Karpas-422 (cell line): ENCODE measurements at places on chromosomes 13 and 19. TPM values are rescaled to one million over a fixed set of nuclear protein-coding genes. Genes with fewer than 3 reads are reported as not detected.
A peak's percentile ranks its signal among the peaks of the same experiment; 100 is the strongest.

GRCh38 chr19:45607071-45608029, 5.3 kb upstream of the GPR4 start:
- DNase-seq, result no peak
- no peak overlapping the region for H3K27ac ChIP-seq
- no peak overlapping the region for H3K4me3 ChIP-seq
- H3K27me3 ChIP-seq, result no peaks in the 10 kb centered on the region
- peaks cover 9% of the 10 kb centered on the region for H3K4me1 ChIP-seq

DNA sequence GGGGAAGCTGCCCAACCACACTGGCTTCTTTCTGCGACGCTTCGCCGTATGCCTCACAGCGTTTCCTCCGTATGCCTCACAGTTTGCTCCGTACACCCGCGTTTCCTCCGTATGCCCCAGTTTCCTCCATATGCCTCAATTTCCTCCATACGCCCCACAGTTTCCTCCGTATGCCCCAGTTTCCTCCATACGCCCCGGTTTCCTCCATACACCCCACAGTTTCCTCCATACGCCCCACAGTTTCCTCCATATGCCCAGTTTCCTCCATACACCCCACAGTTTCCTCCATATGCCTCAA, 22.6 kb downstream of the GAS6 start:
- no peak for DNase-seq
- no peaks in the 10 kb centered on the region for H3K4me1 ChIP-seq
- H3K4me3 ChIP-seq, result no peak overlapping the region
- H3K36me3 ChIP-seq, result no peaks in the 10 kb centered on the region

- no peaks in the 10 kb centered on the region for H3K4me1 ChIP-seq
- no peaks in the 10 kb centered on the region for H3K27me3 ChIP-seq
- H3K27ac ChIP-seq, result no peak overlapping the region
These were observed 12.5 kb downstream of the NOP53 start for GRCh38 chr19:47757617-47758442.

DNA sequence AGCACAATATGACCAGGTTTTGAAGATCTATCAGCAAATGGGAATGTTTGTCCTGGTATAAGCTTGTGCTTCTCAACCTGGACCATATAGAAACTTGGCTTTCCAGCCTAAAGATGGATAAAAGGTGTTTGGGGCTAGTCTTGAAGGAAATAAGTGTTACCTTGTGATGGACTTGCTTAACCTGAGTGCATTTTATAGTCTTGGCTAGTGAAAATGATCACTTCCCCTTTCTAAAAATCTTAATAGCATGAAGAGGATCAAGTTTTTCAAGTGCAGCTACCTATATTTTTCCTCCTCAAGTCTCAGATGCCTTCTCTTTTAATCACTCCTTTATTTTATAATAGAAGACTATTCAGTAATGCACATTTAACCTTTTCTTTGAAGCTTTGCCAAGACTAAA, 919.8 kb upstream of the SLITRK1 start:
- no peaks in the 10 kb centered on the region for H3K27me3 ChIP-seq
- no peak overlapping the region for H3K27ac ChIP-seq
- no peak for DNase-seq
- H3K4me1 ChIP-seq, result no peaks in the 10 kb centered on the region
- H3K36me3 ChIP-seq, result no peaks in the 10 kb centered on the region

- H3K4me1 ChIP-seq, result no peaks in the 10 kb centered on the region
- no peaks in the 10 kb centered on the region for H3K36me3 ChIP-seq
- H3K27me3 ChIP-seq, result no peaks in the 10 kb centered on the region
- H3K27ac ChIP-seq, result no peak overlapping the region
- H3K4me3 ChIP-seq, result no peak overlapping the region
- DNase-seq, result no peak
These were observed 170.7 kb downstream of the DCT start for GRCh38 chr13:94308832-94309231.

DNA sequence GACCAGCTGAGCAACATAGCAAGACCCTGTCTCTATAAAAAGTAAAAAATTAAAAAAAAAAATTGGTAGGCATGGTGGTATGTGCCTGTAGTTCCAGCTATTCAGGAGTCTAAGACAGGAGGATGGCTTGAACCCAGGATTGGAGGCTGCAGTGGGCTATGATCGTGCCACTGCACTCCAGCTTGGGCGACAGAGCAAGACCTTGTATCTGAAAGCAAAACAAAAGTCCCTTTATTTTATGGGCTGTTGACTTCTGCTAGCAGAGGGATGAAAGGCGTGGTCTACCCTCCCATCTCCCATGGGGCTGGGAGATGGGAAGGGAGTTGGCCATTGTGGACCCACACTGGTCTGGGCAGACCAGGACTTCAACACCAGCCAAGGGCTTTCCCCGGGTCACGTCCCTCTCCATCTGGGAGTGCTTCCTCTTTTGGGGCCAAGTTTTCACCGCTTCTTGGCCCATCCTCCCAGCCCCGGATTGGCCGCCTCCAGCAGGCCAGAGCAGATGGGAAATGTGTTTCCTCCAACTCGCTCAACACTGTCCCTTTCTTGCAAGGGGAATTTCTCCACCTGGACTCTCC, 2.2 kb upstream of the TNFSF9 start:
- H3K36me3 ChIP-seq, result no peaks in the 10 kb centered on the region
- DNase-seq, result peak; percentile 75
- peak overlapping the region; percentile 80 for H3K27ac ChIP-seq
- no peaks in the 10 kb centered on the region for H3K27me3 ChIP-seq
- peaks cover 59% of the 10 kb centered on the region for H3K4me1 ChIP-seq

GRCh38 chr13:25806264-25806974, 245.4 kb downstream of the SHISA2 start:
- H3K27ac ChIP-seq, result no peak overlapping the region
- H3K4me3 ChIP-seq, result no peak overlapping the region
- H3K27me3 ChIP-seq, result no peaks in the 10 kb centered on the region
- no peaks in the 10 kb centered on the region for H3K4me1 ChIP-seq
- no peak for DNase-seq

DNA sequence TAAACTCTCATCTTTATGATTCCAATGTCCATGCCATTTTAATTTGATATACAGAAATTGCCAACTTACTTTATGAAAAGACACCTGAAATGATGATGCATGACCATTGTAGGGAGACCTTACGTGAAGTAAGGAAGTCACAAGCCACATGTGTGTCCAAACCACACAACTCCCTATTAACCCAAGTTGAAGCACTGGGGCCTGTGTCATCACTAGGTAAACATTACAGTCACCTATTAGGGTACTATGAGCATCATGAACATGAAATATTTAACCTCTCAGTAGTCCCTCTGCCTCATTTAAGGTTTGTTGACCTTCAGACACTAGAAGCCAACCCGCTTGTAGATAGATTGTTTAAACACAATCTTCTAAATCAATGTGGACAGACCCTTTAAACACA, 576.9 kb downstream of the IRS2 start:
- no peak overlapping the region for H3K27ac ChIP-seq
- no peaks in the 10 kb centered on the region for H3K27me3 ChIP-seq
- no peak for DNase-seq
- H3K4me3 ChIP-seq, result no peak overlapping the region

DNA sequence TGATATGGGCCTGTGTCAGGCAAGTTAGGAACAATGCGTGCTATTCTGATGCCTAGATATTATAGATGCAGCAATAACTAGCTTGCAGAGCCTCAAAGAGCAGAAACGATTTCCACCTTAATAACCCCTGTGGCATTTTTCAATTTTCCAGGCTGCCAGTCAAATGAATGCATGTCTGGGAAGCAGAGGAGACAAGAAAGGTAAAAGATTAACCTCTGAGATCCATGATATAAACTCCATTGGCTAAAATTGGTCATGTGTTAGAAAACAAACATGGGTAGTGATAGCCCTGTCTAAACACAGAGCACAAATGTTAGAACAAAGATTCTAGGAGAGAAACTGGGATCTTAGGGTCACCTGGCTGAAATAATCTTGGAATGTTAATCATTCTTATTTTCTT, 811.1 kb downstream of the DIAPH3 start:
- H3K27me3 ChIP-seq, result no peaks in the 10 kb centered on the region
- no peak overlapping the region for H3K4me3 ChIP-seq

DNA sequence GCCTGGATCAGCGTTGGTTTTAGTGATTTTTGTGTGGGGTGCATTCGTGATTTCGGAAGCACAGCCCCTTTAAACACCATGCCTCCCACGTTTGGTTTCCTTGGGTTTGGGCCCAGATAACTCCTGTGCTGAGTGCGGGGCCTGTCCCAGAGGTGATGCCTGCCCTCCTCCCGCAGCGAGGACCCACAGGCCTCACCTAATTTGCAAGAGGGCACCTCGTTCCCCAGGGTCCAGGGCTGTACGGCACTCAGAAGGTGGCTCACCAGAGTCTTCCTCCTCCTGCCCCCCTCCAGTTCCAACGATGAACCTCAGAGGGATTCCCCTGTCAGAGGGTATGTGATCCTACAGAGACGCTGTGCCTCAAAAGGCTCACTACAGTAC, 54.3 kb upstream of the SOX1 start:
- H3K4me1 ChIP-seq, result no peaks in the 10 kb centered on the region
- H3K36me3 ChIP-seq, result no peaks in the 10 kb centered on the region
- H3K4me3 ChIP-seq, result no peak overlapping the region

GRCh38 chr19:15437355-15438123, 12.2 kb downstream of the WIZ start:
- H3K27me3 ChIP-seq, result no peaks in the 10 kb centered on the region
- DNase-seq, result no peak
- H3K4me1 ChIP-seq, result peaks cover 9% of the 10 kb centered on the region
- H3K36me3 ChIP-seq, result no peaks in the 10 kb centered on the region
- H3K27ac ChIP-seq, result no peak overlapping the region
- H3K4me3 ChIP-seq, result no peak overlapping the region

GRCh38 chr13:63741029-63741813, 2325.6 kb upstream of the PCDH20 start:
- no peak overlapping the region for H3K4me3 ChIP-seq
- no peaks in the 10 kb centered on the region for H3K27me3 ChIP-seq
- H3K36me3 ChIP-seq, result no peaks in the 10 kb centered on the region
- H3K4me1 ChIP-seq, result no peaks in the 10 kb centered on the region
- DNase-seq, result no peak
- no peak overlapping the region for H3K27ac ChIP-seq

- peak overlapping the region; percentile 51; the same call in 1 of the 2 replicates for H3K4me3 ChIP-seq
- H3K4me1 ChIP-seq, result peaks cover 43% of the 10 kb centered on the region
- H3K27me3 ChIP-seq, result no peaks in the 10 kb centered on the region
- H3K27ac ChIP-seq, result 0 out of 2 replicates have a peak overlapping the region, but pooled peaks have one; percentile 4
- no peak for DNase-seq
These were observed 23.5 kb downstream of the LGALS16 start for GRCh38 chr19:39679056-39679790.

GRCh38 chr19:7382694-7383093, 34.0 kb downstream of the ARHGEF18 start:
- no peak overlapping the region for H3K4me3 ChIP-seq
- DNase-seq, result no peak
- no peak overlapping the region for H3K27ac ChIP-seq
- no peaks in the 10 kb centered on the region for H3K27me3 ChIP-seq
- 0 out of 2 replicates have a peak, but pooled peaks cover 5% of the 10 kb centered on the region for H3K4me1 ChIP-seq

DNA sequence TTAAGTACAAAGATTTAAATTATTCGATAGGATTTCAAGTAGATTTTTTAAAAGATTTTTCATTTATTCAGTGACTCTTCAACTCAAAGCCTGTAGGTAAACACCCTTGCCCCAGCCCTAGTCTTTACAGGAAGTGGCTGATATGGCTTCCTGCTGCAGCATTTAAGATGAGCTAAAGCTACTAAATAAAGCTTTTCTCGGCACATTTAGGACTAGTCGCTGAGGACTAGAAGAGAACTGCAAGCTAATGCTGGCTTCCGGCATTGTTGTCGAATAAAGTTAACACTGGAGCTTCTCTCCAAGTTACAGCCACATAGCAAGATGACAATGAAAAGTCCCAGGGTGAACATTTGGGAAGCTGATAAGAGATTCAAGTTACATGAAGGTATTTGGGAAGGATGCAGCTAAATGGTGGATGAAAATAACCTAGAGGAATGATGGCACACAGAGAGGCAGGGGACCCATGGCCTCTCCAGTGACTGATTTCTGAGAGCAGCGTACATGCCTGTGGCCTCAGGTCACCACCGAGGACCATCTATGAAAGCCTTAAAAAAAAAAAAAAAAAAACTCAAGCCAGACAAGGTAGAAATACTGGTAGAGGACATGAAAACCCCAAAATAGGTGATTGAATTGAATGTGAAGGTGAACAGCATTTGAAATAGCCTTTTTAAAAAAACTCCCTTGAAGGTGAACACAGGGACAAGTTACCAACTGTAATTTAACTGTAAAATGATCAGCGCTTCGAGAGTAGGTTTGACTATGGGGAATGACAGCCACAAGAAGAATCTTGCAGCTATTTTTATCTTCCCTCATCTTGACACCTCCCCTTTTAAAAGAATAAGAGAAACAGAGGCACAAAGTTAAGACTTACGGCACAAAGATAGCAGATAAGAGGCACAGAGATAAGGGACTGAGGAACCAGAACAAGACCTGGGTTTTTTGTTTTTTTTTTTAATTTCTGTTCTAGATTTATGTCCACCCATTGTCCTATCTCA, 155.4 kb downstream of the DCT start:
- no peaks in the 10 kb centered on the region for H3K36me3 ChIP-seq
- H3K27me3 ChIP-seq, result no peaks in the 10 kb centered on the region
- no peak for DNase-seq
- no peaks in the 10 kb centered on the region for H3K4me1 ChIP-seq

GRCh38 chr13:48165063-48165462, 67.9 kb upstream of the ITM2B start:
- no peak for DNase-seq
- no peaks in the 10 kb centered on the region for H3K36me3 ChIP-seq
- H3K4me1 ChIP-seq, result peaks cover 6% of the 10 kb centered on the region
- no peaks in the 10 kb centered on the region for H3K27me3 ChIP-seq
- no peak overlapping the region for H3K4me3 ChIP-seq

- H3K4me1 ChIP-seq, result no peaks in the 10 kb centered on the region
- H3K27ac ChIP-seq, result no peak overlapping the region
- no peaks in the 10 kb centered on the region for H3K36me3 ChIP-seq
- no peak for DNase-seq
- H3K27me3 ChIP-seq, result no peaks in the 10 kb centered on the region
These were observed 48.9 kb upstream of the PABPC3 start for GRCh38 chr13:25046985-25047511.

- H3K27me3 ChIP-seq, result no peaks in the 10 kb centered on the region
- DNase-seq, result no peak
- H3K27ac ChIP-seq, result no peak overlapping the region
- no peak overlapping the region for H3K4me3 ChIP-seq
These were observed 21.2 kb upstream of the ZNF536 start for GRCh38 chr19:30350692-30351663.

Gene PTH2
- total RNA-seq, result not detected in 2 replicates

Gene HRC
- not detected in 2 replicates for total RNA-seq

Gene DHDH
- total RNA-seq, result 1.4 and 3.3 TPM in 2 replicates

Gene IL12RB1
- 6.1 and 9.6 TPM in 2 replicates for total RNA-seq

Gene ZNF429
- 10.4 and 18.6 TPM in 2 replicates for total RNA-seq

Gene MADCAM1
- total RNA-seq, result 0.11 and 0.97 TPM in 2 replicates

Gene NPHS1
- not detected in 2 replicates for total RNA-seq

Gene SKA3
- total RNA-seq, result 6.3 and 34.2 TPM in 2 replicates

Gene APOC4
- total RNA-seq, result not detected in 2 replicates

Gene KRTDAP
- total RNA-seq, result not detected in 2 replicates

Gene DCT
- 0.14 TPM in 1 of 2 replicates, not detected in the other for total RNA-seq

Gene TDRD12
- not detected in 2 replicates for total RNA-seq

Gene ZNF699
- 6.9 and 14.4 TPM in 2 replicates for total RNA-seq
